ENCODE measurements at places on chromosomes 7 and 10. TPM values are rescaled to one million over a fixed set of nuclear protein-coding genes. Genes with fewer than 3 reads are reported as not detected.

OLAH gene
- total RNA-seq, result 0.20 TPM

CRHR2 gene
- total RNA-seq, result not detected

DPP6 gene
- total RNA-seq, result not detected

SLC16A9 gene
- 0.06 TPM for total RNA-seq

PDE6C gene
- not detected for total RNA-seq

CPA4 gene
- total RNA-seq, result 5.2 TPM

ADCY1 gene
- 2.5 TPM for total RNA-seq

SFTPA1 gene
- total RNA-seq, result not detected

TMEM196 gene
- total RNA-seq, result not detected

AQP1 gene
- 0.36 TPM for total RNA-seq

IL6 gene
- total RNA-seq, result 1.8 TPM

GBX1 gene
- total RNA-seq, result not detected

C7orf57 gene
- total RNA-seq, result 0.20 TPM

CCDC172 gene
- not detected for total RNA-seq

HABP2 gene
- total RNA-seq, result 0.07 TPM

GIMAP2 gene
- not detected for total RNA-seq

UBE3C gene
- total RNA-seq, result 66.6 TPM

IFIT3 gene
- 5.9 TPM for total RNA-seq

TUBB8 gene
- total RNA-seq, result 0.12 TPM

GJC3 gene
- total RNA-seq, result 0.09 TPM

STEAP1B gene
- 0.13 TPM for total RNA-seq

INTS1 gene
- total RNA-seq, result 61.5 TPM

TCF7L2 gene
- 23.4 TPM for total RNA-seq

GIMAP7 gene
- not detected for total RNA-seq

RAMP3 gene
- not detected for total RNA-seq

NPSR1 gene
- total RNA-seq, result not detected

NUTM2A gene
- total RNA-seq, result 0.14 TPM

GPR85 gene
- total RNA-seq, result not detected

TSPAN33 gene
- 6.0 TPM for total RNA-seq

ENTPD1 gene
- 0.02 TPM for total RNA-seq

ITPRID1 gene
- not detected for total RNA-seq

ELFN1 gene
- 0.48 TPM for total RNA-seq

CLDN3 gene
- total RNA-seq, result 1.2 TPM

NEUROG3 gene
- total RNA-seq, result not detected

RARRES2 gene
- not detected for total RNA-seq

EFCAB10 gene
- 3.7 TPM for total RNA-seq

SOSTDC1 gene
- total RNA-seq, result not detected

NRCAM gene
- total RNA-seq, result 73.8 TPM

OR2A12 gene
- not detected for total RNA-seq

ABCB1 gene
- 0.29 TPM for total RNA-seq

STEAP1 gene
- total RNA-seq, result 16.0 TPM
